ENCODE measurements at places on chromosomes 4 and X.
A peak's percentile ranks its signal among the peaks of the same experiment; 100 is the strongest.

GRCh38 chr4:101417046-101417445 is 69.7 kb upstream of the PPP3CA start:
- no peak for DNase-seq

DNA sequence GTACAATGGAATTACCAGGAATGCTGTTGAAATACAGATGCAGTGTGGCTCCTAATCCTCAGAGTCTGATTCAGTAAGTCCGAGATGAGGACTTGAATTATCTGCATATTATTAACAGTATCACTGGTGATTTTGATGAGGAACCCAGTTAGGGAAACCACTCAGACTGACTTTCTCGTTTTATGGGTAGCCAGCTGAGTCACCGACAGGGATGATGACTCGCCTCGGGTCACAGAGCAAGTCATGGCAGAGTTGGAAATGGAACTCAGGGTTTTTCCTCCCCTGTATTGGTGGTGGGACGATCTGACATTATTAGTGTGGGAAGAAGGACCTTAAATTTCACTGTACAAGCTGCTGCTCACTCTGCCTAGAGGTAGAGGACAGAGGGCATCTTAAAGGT is 51.3 kb downstream of the RTL9 start:
- peak; percentile 58 for DNase-seq

- DNase-seq = no peak
These were observed 48.2 kb upstream of the SPANXN1 start for GRCh38 chrX:145199078-145199477.

- DNase-seq = peak; percentile 33
These were observed 51.5 kb upstream of the TRPC3 start for GRCh38 chr4:122003335-122003734.

DNA sequence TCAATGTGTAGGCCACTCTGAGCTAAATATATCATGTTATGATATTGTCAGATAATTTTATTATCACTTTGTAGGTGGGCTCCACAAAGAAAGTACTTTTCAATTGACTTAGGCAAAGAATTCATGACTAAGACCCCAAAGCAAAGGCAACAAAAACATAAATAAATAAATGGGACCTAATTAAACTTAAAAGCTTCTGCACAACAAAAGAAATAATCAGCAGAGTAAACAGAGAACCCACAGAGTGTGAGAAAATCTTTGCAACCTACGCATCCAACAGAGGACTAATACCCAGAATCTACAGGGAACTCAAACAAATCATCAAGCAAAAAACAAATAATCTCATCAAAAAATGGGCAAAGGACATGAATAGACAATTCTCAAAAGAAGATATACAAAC is 15.2 kb upstream of the PDLIM5 start:
- DNase-seq = no peak

Data from inflammatory macrophage (primary cell).